Urinary bladder (tissue), 4 donors: ENCODE measurements at places on chromosomes 3 and 15. TPM values are rescaled to one million over a fixed set of nuclear protein-coding genes. Genes with fewer than 3 reads are reported as not detected.

The KY gene
- 4.9 TPM for total RNA-seq

The ALDH1L1 gene
- 11.5 TPM for total RNA-seq

The HDGFL3 gene
- 42.9 TPM for total RNA-seq

GRCh38 chr3:184399410-184399809 lies 19.6 kb downstream of the CHRD start:
- DNase-seq: peak; percentile 52

DNA sequence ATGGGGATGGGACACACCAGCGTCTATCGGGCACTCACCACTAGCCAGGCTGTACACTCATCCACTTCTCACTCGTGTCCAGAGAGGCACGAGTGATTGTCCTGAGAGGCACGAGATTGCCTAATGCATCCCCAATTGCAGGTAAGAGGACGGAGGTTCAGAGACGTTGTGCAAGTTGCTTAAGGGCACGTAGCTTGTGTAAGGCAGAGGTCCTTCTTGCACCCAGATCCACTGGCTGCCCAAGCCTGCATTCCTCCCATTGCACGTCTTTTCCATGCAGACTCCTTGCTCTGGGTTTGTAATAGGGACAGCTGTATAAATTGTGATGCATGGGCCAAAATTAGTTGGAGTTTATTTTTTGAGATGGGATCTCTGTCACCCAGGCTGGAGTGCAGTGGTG lies 264.3 kb downstream of the PLCL2 start:
- no peak for DNase-seq

The C3orf22 gene
- total RNA-seq: not detected

- no peak for DNase-seq
Measured at GRCh38 chr15:66885281-66885915, 180.0 kb upstream of the SMAD3 start.

- peak; percentile 33 for DNase-seq
Measured at GRCh38 chr15:35545316-35545823, 595 bp downstream of the DPH6 start.

- DNase-seq: no peak
Measured at GRCh38 chr15:62950462-62950931, 92.0 kb upstream of the TPM1 start.

DNA sequence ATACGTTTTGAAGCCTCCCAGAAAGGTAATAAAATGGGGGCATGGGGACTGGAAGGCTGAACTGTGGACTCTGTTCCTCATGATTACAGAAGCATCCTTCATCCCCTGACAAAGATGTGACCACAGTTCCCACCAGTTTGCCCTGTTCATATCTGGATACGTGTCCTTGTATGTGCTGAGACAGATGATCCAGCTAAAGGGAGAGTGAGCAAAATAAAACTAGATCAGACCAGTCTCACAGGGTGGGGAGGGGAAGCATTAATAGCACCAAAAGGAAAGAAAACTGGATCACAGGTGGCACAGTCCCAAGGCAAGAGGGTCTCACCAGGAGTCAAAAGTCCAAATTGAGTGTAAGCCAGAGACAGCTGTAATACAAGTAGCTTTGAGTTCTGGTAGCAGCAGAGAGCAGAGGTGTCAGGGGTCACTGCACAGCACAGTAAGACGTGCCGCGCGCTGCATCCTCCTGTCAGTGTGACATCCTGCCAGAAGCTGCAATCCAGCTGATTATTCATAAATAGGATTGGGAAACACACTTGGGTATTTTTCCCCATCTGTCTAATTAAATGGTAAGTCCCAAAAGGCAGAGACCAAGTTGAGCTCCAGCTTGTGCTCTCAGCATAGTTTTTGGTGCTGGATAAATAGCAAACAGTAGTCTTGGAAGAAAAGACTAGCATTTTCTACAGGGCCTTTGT lies 560.0 kb upstream of the CFAP20DC start:
- no peak for DNase-seq

DNA sequence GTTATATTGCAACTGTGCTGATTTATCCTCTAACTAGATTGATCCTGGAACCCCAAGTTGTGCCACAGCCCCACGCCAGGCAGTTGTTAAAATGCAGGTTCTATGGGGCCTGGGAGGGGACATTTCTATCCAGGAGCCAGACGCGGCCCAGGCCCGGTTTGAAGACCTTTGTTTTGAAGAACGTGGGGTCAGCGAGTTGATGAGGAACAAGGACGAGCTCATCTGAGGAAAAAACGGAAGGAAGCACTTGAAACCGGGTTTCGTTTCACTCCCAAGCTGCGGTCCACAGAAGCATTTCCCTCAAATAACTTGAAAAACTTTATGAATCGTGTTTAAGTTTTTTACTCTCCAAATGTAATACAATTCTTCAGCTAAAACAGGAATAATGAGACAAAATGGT lies 76.4 kb downstream of the CHSY1 start:
- no peak for DNase-seq

DNA sequence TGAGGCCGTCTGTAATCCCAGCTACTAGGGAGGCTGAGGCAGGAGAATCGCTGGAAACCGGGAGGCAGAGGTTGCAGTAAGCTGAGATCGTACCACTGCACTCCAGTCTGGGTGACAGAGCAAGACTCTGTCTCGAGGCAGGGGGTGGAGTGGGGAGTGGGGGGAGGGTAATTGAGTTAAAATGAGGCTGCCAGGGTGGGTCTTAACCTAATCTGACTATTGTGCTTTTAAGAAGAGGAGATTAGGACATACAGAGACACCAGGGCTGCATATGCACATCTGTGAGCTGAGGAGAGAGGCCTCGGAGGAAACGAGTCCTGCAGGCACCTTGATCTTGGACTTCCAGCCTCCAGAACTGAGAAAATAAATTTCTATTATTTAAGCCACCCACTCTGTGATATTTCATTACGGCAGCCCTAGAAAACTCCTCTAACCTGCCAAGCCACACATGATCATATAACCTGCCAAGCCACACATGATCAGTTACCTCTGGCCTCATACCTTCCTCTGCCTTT lies 197.0 kb downstream of the THSD4 start:
- DNase-seq: no peak
